ENCODE measurements at places on chromosomes 7 and 10.

GRCh38 chr10:126127481-126128029, 231.2 kb downstream of the FANK1 start:
- DNase-seq: no peak

DNA sequence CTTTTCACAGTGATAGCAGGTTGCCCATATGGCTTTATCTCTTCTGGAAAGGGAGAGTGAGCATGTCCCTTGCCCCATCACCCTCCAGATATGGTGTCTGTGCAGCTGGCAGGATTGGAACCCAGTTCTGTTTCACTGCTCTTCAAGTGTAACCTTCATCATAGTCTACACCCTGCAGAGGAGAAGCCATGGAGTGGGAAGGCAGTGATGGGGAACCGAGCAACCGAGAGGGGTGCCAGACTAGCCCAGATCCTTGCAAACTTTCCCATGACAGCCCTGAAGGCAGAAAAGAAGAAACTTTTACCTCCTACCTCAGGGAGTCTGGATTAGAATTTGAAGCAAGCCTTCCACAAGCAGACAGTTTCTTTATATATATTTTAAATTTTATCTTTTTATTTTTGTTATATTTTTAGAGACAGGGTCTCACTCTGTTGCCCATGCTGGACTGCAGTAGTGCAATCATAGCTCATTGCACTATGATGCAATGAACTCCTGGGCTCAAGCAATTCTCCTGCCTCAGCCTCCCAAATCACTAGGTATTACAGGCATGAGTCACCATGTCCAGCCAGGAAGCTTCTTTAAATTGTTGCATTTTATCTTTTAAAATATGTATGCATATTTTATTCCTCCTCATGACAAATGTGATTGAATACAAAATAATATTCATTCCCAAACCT, 133.3 kb downstream of the KCNMA1 start:
- no peak for DNase-seq

- no peak for DNase-seq
Measured at GRCh38 chr10:70234668-70235447, 1.6 kb upstream of the PPA1 start.

- DNase-seq: no peak
Measured at GRCh38 chr7:92043637-92044036, 90.6 kb downstream of the CYP51A1 start.
